ENCODE measurements at places on chromosomes 4 and X. TPM values are rescaled to one million over a fixed set of nuclear protein-coding genes. Genes with fewer than 3 reads are reported as not detected.

- no peaks in the 10 kb centered on the region for H3K36me3 ChIP-seq
- no peaks in the 10 kb centered on the region for H3K4me1 ChIP-seq
- H3K27me3 ChIP-seq: no peaks in the 10 kb centered on the region
- H3K4me3 ChIP-seq: no peak overlapping the region
- H3K27ac ChIP-seq: no peak overlapping the region
- DNase-seq: peak; percentile 80
Measured at GRCh38 chrX:13646154-13646549, 6.8 kb upstream of the TCEANC start.

- H3K36me3 ChIP-seq: no peaks in the 10 kb centered on the region
- H3K27me3 ChIP-seq: peaks cover 77% of the 10 kb centered on the region
- H3K27ac ChIP-seq: no peak overlapping the region
Measured at GRCh38 chr4:17780501-17781299, 721 bp downstream of the FAM184B start.

GRCh38 chr4:14812101-14812500 lies 190.2 kb upstream of the CPEB2 start:
- H3K4me1 ChIP-seq: no peaks in the 10 kb centered on the region
- H3K36me3 ChIP-seq: no peaks in the 10 kb centered on the region
- no peak overlapping the region for H3K4me3 ChIP-seq
- H3K27me3 ChIP-seq: no peaks in the 10 kb centered on the region
- no peak overlapping the region for H3K27ac ChIP-seq

The AMTN gene
- total RNA-seq: not detected

The FOXR2 gene
- not detected for total RNA-seq

The TRAM1L1 gene
- 4.5 TPM for total RNA-seq

The TBC1D8B gene
- total RNA-seq: 1.6 TPM

- H3K27me3 ChIP-seq: no peaks in the 10 kb centered on the region
- no peaks in the 10 kb centered on the region for H3K36me3 ChIP-seq
- DNase-seq: peak; percentile 51
- no peak overlapping the region for H3K4me3 ChIP-seq
Measured at GRCh38 chr4:21697583-21697982, 251.0 kb downstream of the KCNIP4 start.

DNA sequence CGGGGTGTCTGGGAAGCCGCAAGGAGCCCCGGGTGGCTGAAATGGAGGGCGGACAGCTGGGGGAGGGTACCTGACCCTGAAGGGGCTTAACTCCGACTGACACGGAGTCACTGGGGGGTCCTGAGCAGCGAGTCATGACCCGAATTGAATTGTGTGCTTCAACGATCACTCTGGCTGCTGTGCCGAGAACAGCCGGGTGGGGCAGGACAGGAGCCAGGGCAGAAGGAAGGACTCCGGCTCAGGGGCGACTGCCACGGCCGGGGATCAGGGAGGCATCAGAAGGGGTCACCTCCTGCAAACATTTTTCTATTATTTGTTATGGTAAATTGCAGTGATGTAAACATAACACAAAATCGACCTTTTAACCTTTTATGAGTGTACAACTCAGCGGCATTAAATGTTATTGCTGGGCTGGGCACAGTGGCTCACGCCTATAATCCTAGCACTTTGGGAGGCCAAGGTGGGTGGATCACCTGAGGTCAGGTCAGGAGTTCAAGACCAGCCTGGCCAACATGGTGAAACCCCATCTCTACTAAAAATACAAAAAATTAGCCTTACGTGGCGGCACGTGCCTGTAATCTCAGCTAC lies 21.6 kb downstream of the ZFYVE28 start:
- H3K27ac ChIP-seq: no peak overlapping the region
- no peak for DNase-seq
- H3K36me3 ChIP-seq: no peaks in the 10 kb centered on the region
- H3K27me3 ChIP-seq: peaks cover 13% of the 10 kb centered on the region
- no peak overlapping the region for H3K4me3 ChIP-seq

DNA sequence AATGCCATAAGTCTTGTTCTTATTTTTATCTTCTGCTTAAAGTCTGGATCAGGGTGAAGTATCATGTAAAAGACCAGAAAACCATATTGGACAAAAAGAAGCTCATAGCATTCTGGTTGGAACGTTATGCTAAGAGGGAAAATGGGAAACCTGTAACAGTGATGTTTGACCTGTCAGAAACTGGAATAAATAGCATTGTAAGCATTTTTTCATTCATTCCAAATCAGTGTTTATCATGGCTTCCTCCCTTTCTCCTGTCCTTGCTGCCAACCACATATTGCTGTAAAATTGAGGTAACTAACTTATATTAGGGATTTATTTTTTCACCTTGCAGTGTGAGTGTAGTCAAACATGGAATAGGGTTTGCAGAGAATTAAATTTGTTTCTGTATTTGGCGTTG lies 23.8 kb downstream of the MOSPD2 start:
- DNase-seq: no peak
- H3K27ac ChIP-seq: no peak overlapping the region
- H3K4me1 ChIP-seq: no peaks in the 10 kb centered on the region
- no peaks in the 10 kb centered on the region for H3K27me3 ChIP-seq
- H3K36me3 ChIP-seq: peaks cover 7% of the 10 kb centered on the region

DNA sequence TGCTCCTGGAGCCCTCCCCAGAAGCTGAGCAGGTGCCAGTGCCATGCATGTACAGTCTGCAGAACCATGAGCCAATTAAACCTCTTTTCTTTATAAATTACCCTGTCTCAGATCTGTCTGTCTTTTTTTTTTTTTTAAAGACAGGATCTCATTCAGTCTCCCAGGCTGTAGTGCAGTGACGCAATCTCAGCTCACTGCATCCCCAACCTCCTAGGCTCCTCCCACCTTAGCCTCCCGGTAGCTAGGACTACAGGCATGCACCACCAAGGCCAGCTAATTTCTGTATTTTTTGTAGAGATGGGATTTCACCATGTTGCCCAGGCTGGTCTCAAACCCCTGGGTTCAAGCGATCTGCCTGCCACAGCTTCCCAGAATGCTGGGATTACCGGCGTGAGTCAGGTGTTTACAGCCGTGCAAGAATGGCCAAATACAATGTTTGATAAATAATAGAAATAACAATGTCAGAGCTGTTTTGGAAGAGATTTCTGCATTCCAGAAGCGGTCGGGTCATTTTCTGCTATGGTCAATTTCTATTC lies 68.8 kb downstream of the SLC2A9 start:
- no peaks in the 10 kb centered on the region for H3K27me3 ChIP-seq
- H3K4me3 ChIP-seq: no peak overlapping the region
- DNase-seq: no peak
- H3K36me3 ChIP-seq: no peaks in the 10 kb centered on the region
- H3K4me1 ChIP-seq: no peaks in the 10 kb centered on the region

The NMU gene
- 1.8 TPM for total RNA-seq

DNA sequence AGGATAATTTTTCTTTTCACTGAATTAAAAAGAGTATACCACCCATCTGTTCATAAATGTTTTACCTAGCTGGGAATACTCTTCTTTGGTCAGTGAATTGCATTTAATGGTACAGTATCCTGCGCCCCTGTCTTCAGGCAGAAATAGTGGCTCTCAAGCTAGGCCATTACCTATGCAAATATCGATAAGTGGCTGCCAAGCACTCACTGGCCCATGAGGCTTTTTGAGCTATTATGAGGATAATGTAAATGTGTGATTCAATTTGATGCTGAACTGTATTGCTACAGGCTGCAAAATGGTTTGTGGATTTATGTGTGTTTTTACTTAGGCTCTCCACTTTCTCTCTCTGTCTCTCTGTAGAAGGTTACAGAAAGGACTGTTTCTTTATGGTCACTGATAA lies 30.1 kb upstream of the MTMR1 start:
- H3K4me1 ChIP-seq: no peaks in the 10 kb centered on the region
- no peak for DNase-seq
